ENCODE measurements at places on chromosomes 16 and 17. TPM values are rescaled to one million over a fixed set of nuclear protein-coding genes. Genes with fewer than 3 reads are reported as not detected.

DNA sequence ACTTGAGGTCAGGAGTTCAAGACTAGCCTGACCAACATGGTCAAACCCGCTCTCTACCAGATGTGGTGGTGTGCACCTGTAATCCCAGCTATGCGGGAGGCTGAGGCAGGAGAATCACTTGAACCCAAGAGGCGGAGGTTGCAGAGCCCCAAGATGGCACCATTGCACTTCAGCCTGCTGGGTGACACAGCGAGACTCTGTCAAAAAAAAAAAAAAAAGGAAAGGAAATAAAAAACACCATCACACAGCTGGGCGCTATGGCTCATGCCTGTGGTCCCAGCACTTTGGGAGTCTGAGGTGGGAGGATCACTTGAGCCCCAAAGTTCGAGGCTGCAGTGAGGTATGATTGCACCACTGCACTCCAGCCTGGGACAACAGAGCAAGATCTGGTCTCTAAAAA lies 13.3 kb upstream of the SBK1 start:
- no peak overlapping the region for H3K27ac ChIP-seq
- H3K36me3 ChIP-seq = no peaks in the 10 kb centered on the region
- peaks cover 18% of the 10 kb centered on the region for H3K4me1 ChIP-seq
- H3K27me3 ChIP-seq = peaks cover 3% of the 10 kb centered on the region
- H3K4me3 ChIP-seq = no peak overlapping the region
- DNase-seq = no peak

DNA sequence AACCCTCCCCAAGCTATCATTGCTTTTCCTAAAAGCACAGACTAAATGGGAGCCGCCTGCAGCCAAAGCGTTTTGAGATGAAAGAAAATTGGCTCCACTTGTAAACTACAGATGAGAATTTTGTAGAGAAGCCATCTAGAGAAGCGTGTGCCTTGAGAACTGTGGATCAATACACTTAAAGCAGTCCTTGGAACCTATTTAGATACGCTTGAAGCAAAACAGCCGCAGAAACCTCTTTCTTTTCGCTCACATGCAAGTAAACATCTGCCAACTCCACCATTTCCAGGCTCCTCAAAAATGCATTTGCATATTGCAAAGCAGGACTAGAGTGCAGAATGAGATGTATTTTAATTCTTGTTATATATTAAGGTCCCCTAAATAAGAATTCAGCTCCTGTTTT lies 13.1 kb downstream of the KIAA0513 start:
- no peaks in the 10 kb centered on the region for H3K36me3 ChIP-seq
- H3K4me1 ChIP-seq = no peaks in the 10 kb centered on the region
- no peaks in the 10 kb centered on the region for H3K27me3 ChIP-seq
- H3K4me3 ChIP-seq = no peak overlapping the region
- no peak overlapping the region for H3K27ac ChIP-seq

Gene MYCBPAP
- total RNA-seq = 1.2 TPM

Gene CFAP97D1
- not detected for total RNA-seq

Data from thymus (tissue), 14 donors.